ENCODE measurements at places on chromosomes 2 and 18.

DNA sequence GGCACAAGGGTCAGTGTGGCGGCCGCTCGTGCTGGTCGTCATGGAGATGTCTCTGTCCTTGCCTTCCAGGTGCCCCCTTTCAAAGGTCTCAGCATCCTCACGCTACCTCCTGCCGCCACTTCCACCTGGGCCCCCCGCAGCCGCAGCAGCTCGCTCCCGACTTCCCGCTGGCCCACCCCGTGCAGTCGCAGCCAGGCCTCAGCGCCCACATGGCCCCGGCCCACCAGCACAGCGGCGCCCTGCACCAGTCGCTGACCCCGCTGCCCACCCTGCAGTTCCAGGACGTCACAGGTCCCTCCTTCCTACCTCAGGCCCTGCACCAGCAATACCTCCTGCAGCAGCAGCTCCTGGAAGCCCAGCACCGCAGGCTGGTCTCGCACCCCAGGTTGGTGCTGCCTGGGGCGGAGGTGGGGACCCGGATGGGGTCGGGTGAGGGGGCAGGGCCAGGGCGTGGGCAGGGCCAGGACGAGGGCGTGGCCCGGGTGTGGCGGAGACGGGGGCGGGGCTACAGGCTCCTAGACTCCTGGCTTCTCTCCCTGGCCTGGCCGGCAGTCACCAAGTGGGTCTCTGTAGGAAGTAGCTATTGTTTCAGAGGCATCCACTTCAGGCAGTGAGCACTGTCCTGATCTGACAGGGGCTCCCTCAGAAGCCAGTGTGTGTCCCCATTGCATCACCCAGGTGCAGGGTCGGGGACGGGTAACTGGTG lies 223.7 kb downstream of the LOXHD1 start:
- no peak for DNase-seq

DNA sequence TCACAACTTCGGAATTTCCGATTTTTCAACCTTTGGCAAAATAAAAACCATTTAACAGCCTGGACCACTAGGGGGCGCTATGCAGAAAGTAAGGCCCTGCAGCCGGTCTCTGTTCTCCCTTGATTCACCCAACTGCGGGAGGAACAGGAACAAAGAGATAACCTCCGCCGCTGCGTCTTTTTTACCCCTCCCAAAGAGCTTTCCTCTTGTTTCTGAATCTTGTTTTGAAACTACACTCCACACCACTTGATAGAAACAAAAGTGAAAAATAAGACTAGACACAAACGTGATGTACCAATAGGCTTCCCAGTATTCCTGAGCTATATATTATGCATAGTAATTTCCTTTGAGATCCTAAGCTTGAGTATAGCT lies 231.2 kb downstream of the MYO3B start:
- DNase-seq, result peak; percentile 58

- no peak for DNase-seq
These were observed 128.8 kb upstream of the MSH6 start for GRCh38 chr2:47653902-47654789.

DNA sequence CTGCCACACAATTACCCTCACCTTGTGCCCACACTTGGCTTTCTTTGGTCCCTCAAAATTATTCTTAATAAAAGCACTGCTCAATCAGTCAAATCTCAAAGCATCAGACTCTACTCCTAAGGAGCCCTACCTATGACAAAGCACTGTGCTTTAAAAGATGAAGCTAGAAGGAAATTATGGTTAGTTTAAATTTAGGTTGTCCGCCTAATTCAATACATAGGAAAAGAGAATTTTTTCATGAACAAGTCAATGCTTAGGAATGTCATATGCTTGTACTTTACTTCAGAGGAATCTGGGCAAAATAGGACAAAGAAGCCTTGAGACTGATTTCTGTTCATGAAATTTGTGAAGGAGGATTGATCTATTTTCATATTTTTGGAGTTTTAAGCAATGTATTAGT lies 726.4 kb upstream of the CDH2 start:
- peak; percentile 21 for DNase-seq

DNA sequence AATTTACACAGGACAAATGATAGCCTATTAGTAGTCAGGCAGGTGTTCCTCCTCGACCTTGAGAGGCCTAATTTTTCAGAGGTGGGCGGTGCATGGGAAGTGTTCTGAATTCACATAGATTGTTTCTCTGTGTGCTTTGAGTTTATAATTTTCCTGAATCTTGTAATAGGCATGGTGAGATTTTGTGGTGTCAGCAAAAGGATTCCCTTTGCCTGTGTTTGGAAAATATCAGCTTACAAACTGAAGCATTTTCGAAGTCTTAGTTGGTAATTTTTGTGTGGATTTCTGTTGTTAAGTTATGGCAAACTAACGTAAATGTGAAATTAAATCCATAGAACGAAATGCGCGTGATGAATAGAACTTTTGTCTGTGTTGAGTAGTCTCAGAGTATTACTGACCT lies 194.0 kb upstream of the RBMS1 start:
- no peak for DNase-seq

DNA sequence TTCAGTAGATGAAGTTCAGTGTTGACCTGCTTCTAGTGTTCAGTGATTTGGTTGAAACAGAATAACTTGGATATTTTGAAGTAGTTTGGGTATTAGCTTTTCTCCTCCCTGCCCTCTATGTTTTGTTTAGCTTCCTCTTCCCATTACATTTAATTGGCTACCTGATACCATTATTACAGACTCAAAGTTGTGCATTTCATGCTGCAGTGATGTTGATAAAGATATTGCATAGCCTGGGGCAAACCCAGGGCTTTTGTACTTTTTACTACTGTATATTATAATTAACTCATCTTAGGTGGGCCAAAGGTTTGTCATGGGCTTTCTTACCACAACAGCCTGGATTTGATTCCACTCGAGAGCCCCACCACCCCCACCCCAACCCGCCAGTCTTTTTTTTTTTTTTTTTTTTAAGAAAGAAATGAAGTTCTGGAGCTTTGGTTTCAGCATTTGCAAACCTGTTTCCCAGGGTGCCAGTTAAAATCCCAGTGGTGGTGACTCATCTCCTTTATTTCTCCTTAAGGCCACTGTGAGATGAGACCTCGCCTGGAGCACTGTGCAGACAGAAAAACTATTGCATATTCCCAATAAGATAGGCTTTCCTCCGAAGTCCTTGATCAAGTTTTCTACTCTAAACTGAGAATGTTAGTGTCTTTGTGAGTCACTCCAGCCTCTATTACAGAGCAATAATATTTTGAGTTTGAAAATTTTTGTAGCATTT lies 393.7 kb upstream of the FANCL start:
- DNase-seq, result peak; percentile 65

- DNase-seq, result no peak
These were observed 83.9 kb downstream of the RTP5 start for GRCh38 chr2:241953324-241953928.

DNA sequence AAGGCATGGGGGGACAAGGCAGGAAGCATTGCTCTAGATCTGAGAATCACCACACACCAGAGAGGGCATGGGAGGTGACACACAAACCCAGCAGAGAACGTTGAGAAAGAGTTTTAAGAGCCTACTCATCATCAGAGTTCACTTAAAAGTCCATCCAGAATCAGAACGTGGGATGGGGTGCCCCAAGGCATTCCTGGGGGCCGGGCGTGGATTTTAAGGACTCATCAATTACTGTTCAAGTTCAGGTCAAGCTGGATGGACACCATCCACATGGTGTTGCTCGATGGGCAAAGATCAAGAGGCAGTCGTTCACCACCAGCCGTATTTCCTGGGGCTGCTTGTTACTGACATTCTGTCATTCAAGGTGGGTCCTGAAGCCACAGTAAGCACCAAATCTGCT lies 34.9 kb downstream of the BCL11A start:
- no peak for DNase-seq

GRCh38 chr2:53473236-53473635 lies 294.4 kb upstream of the CHAC2 start:
- DNase-seq, result no peak

- no peak for DNase-seq
These were observed 20.6 kb downstream of the NPAS2 start for GRCh38 chr2:100840519-100840918.

DNA sequence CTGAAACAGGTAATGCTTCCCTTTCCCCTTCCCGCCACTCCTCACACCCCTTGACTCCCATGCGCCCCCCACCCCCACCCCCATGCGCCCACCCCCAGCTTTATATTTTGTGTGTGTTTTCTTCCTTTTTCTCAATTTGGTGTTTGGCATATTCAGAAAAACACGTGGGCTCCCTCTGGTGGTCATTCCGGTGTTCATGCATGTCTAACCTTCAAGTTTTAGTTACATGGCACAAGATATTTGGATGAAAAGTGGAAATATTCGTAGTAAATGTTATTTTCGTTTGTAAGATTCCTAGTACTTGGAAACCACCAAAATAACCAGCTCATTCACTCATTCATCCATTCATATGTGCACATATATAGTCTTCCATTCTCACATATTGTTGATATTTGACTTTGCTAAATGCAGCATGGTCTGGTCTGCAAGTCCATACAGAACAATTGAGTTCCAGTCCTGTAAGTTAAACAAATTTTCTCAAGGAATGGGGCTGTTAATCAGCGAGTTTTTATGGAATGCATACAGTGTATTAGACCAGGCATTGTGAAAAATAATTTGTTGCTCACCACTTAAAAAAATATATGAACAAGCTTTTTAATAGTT lies 143.6 kb upstream of the MAP3K20 start:
- peak; percentile 68 for DNase-seq

- DNase-seq, result peak; percentile 47
These were observed 2.0 kb downstream of the NAGK start for GRCh38 chr2:71070294-71071093.

- DNase-seq, result no peak
These were observed 696.3 kb downstream of the BCL11A start for GRCh38 chr2:59857109-59857508.

GRCh38 chr2:5569256-5569655 lies 122.9 kb upstream of the SOX11 start:
- no peak for DNase-seq

GRCh38 chr2:228627510-228627909 lies 446.0 kb upstream of the SPHKAP start:
- no peak for DNase-seq

GRCh38 chr2:41160439-41160838 lies 708.5 kb upstream of the SLC8A1 start:
- DNase-seq, result no peak

- peak; percentile 91 for DNase-seq
These were observed 63.3 kb upstream of the STK17B start for GRCh38 chr2:196234672-196235071.

- peak; percentile 47 for DNase-seq
These were observed 2.9 kb downstream of the LRATD1 start for GRCh38 chr2:14635391-14635871.

DNA sequence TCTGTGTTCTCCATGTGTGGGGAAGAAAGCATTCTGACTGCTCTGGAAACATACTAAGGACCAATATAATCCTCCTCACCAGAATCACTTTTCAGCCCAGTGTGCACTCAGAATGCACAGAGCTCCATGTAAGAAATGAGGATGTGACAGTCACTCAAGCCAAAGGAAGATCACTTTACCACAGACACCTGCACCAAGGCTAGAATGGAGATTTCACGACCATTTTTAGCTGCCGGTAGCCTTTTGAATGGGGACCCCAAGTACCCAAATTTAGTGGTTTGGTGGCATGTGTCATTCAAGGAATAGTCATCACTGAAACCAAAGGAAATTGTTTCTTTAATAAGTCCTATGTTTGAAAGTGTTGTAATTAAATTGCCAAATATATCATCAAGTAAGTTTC lies 613.2 kb upstream of the ACVR2A start:
- no peak for DNase-seq

DNA sequence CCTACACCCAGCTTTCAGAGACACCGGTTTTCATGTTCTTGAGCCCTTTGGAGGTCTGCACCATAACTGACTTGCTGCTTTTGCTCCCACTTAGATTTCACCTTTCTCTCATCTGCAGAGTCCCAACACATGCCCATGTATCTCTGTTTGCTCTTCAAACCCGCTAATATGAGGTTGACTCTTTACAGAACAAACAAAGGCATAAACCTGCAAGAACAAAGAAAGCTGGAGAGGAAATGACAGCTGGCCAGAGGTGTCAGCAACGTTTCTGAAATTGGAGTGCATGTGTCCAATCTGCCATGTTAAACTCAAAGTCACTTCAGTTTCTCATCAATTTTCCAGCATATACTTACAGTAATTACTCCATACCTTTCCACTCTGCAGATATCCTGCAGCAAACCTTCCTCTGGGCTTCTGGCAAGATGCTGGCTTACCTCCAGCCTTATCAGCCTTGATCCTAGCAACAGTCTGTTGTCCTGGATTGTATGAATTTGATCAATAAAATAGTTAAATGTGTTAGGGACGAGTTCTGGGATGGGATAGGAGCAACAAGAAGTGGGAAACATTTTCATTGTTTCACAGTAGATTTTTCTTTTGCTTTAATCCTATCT lies 157.4 kb downstream of the FHOD3 start:
- no peak for DNase-seq

DNA sequence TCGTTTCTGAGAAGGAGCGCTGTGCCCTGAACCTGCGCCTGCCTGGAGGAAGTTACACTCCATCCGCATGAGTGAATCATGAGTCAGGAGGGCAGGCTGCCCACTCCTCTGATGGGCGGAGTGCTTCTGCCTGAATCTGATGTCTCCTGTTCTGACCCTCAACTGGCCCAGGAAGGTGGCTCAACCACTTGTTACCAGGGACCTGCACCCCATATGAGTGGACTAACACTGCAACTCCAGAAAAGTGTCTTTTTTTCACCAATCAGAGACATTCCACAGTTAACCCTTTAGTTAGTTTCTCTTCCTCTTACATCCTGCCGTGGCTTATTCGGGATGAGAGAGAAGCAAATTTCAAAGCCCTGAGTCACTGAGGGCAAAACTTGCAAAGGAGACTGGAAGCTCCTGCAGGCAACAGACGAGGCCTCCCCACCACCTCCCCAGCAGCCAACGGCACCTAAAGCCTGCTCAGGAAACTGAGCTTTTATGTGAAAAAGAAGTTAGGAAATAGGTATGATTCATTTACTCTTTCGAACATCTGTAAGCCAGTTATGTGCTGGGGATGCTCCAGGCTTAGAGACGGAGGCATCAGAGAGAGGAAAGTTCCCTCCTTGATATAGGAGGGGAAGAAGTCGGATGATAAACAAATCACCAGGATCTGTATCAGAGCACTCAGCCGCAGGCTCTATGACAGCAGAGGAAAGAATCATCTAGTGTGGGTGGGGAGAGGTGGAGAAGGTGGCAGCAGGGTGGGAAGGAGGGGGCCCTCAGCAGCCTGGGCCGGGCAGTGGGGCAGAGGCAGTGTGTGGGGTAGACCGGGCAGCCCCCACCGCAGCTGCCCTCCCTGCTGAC lies 30.9 kb downstream of the MBP start:
- peak; percentile 99 for DNase-seq

Data from EL (cell line).